ENCODE measurements at places on chromosomes 6 and 20. TPM values are rescaled to one million over a fixed set of nuclear protein-coding genes. Genes with fewer than 3 reads are reported as not detected.

The OR2B2 gene
- total RNA-seq, result not detected

GRCh38 chr20:10706460-10706811 lies 32.6 kb upstream of the JAG1 start:
- H3K27me3 ChIP-seq, result peaks cover 14% of the 10 kb centered on the region
- no peaks in the 10 kb centered on the region for H3K36me3 ChIP-seq
- DNase-seq, result no peak
- H3K4me3 ChIP-seq, result no peak overlapping the region
- no peak overlapping the region for H3K27ac ChIP-seq
- H3K4me1 ChIP-seq, result no peaks in the 10 kb centered on the region

DNA sequence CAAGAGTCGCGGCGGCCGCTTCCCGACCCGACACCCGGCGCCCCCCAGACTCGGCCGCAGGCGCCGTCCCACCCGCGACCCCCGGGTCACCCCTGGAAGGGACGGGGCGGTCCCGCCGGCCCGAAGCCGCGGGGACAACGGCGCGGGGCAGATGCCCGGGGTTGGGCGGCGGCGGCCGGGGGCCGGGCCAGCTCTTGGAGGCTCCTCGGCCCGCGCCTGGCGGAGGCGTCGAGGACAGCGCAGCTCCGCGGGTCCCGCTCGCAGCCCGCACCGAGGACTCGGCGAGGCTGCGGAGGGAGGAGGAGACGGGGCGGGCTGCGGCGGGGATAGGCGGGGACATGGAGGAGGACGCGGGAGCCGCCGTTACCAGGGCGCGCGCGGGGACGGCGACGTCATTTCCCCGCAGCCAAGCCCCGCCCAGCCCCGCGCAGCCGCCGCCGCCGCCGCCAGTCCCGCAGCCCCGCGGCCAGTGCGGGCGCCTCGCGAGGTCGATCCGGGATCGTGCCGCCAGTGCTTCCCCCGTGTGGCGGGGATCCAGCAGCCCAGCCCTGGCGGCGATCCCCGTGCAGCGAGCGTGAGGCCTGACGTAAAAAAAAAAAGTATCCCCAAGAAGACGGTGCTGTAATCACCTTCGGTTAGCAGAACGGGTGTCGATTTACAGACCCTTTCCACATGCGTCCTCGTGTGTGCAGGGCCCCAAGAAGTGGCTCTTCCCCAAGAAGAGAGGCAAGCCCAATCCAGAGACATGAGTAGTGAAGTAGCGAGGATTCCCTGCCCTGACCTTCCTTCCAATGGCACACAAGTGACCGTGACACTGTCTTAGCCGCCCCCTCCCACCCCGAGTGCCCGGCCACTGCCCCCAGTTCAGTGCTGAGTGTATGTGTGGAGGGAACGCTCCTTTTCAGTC lies at the start of gene FAM184A:
FAM184A (minus strand) TSS at position 289 of the 907 bp plus-strand sequence. CDS start 365 bp downstream, outside the sequence.
- peak within 1 kb of the TSS; percentile 97 for H3K4me3 ChIP-seq
- DNase-seq, result peak; percentile 67
- H3K27me3 ChIP-seq, result no peaks in the 10 kb centered on the region
- peaks cover 25% of the 10 kb centered on the region for H3K4me1 ChIP-seq

- no peak overlapping the region for H3K27ac ChIP-seq
- no peaks in the 10 kb centered on the region for H3K27me3 ChIP-seq
- H3K4me1 ChIP-seq, result no peaks in the 10 kb centered on the region
- DNase-seq, result no peak
- H3K4me3 ChIP-seq, result no peak overlapping the region
Observed at GRCh38 chr6:155628306-155628705, 172.7 kb upstream of the NOX3 start.

DNA sequence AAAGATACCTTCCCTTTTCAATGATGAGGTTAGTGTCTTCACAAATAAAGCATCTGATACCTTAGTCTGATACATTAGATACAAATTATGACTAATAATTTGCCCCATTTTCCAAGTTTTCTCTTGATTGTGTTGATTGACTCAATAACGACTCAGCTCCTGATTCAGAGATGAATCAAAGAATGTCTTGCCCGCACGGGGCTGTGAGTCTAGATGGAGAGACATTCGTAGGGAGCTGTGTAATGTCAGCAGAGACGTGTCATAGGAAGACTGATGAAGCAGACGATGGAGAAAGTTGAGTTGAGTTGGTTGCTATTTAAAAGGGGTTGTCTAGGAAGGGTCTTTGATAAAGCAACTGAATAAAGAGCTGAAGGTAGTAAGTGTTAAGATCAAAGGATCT lies 78.2 kb downstream of the TSHZ2 start:
- H3K27ac ChIP-seq, result no peak overlapping the region
- H3K27me3 ChIP-seq, result peaks cover 5% of the 10 kb centered on the region
- no peak overlapping the region for H3K4me3 ChIP-seq
- DNase-seq, result no peak
- H3K36me3 ChIP-seq, result no peaks in the 10 kb centered on the region
- no peaks in the 10 kb centered on the region for H3K4me1 ChIP-seq

GRCh38 chr20:34397096-34397495 lies 34.0 kb downstream of the ITCH start:
- peak overlapping the region; percentile 41 for H3K27ac ChIP-seq
- H3K4me3 ChIP-seq, result no peak overlapping the region
- peaks cover 23% of the 10 kb centered on the region for H3K4me1 ChIP-seq
- H3K27me3 ChIP-seq, result no peaks in the 10 kb centered on the region

- H3K27ac ChIP-seq, result no peak overlapping the region
- H3K4me3 ChIP-seq, result no peak overlapping the region
- peaks cover 38% of the 10 kb centered on the region for H3K4me1 ChIP-seq
- H3K27me3 ChIP-seq, result no peaks in the 10 kb centered on the region
Observed at GRCh38 chr20:17849901-17850683, 118.5 kb downstream of the SNX5 start.

- peaks cover 2% of the 10 kb centered on the region for H3K4me1 ChIP-seq
- DNase-seq, result no peak
- no peaks in the 10 kb centered on the region for H3K27me3 ChIP-seq
Observed at GRCh38 chr6:56532766-56533551, 109.7 kb downstream of the DST start.

Measured in T-helper 17 cell (primary cell).